ENCODE measurements at places on chromosomes 16 and 17. TPM values are rescaled to one million over a fixed set of nuclear protein-coding genes. Genes with fewer than 3 reads are reported as not detected.

Gene MGAT5B
- total RNA-seq: 0.20 TPM

DNA sequence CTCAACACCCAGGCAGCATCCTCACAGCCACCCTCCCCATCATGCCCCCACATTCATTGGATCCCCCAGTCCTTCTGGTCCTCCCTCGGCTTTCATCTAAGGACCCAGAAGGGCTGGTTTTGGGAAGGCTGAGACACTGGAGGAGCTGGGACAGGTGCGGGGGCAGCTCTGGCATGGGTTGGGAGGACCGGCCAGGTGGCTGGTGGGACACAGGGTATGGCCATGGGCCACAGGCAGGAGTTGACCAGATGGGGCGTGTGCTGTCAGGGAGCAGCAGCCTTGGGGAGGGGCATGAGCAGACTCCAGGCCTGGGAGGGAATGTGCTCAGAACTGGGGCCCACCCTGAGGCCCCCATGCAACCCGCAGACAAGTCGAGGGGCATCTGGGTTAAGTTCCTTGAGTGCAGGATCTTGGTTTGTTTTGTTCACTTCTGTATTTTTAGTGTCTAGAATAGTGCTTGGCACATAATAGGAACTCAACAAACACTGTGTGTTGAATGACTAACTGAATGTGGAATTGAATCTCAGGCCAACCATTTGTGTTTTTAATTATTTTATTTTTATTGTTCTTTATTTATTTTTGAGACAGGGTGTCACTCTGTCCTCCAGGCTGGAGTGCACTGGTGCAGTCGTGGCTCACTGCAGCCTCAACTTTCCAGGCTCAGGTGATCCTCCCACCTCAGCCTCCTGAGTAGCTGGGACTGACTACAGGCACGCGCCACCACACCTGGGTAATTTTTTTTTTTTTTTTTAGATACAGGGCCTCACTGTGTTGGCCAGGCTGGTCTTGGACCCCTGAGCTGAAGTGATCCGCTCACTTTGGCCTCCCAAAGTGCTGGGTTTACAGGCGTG lies 5.6 kb downstream of the P2RX1 start:
- no peak for ATAC-seq

DNA sequence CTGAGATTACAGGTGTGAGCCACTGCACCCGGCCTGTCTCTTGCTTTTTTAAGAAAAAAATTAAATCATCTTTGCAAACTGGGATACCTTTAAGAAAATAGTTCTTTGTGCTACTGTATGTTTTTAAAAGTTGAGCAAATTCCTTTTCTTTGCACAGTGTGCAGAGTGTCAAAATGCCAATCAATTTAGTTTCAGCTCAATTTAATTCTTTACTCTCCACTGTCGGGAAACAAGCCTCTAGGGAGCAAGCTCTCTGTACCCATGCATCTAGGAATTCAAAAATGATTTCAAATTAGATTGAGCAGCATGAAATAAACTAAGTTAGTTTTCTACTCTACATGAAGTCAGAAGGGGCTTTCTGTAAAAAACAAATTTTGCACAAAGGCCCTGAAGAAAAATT lies 141.5 kb upstream of the CORO6 start:
- ATAC-seq: no peak

GRCh38 chr16:24540602-24541210 lies 1.3 kb downstream of the RBBP6 start:
- no peak for ATAC-seq

Measured in esophagus mucosa (tissue), 1 donor.